H9 (cell line): ENCODE measurements at places on chromosomes 11 and 22.

DNA sequence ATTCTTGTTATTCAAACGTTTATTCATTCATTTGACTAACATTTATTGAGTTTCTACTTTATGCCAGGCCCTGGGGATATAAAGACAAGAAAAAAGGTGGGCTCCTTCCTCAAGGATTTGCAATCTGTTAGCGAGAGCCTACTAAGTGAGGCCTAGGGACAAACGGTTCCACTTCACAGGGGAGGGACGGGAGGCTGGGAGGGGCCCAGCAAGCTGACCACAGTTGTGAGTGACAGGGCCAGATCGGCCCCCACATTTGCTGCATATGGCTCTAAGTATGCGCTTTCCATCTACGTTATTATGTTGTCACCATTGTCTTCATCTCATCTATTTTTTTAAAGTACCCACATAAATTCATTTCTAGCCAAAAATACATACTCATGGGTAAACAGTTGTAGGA lies 271.1 kb downstream of the BUD13 start:
- no peak for DNase-seq

GRCh38 chr22:33831207-33831606 lies 89.1 kb downstream of the LARGE1 start:
- no peak for DNase-seq

DNA sequence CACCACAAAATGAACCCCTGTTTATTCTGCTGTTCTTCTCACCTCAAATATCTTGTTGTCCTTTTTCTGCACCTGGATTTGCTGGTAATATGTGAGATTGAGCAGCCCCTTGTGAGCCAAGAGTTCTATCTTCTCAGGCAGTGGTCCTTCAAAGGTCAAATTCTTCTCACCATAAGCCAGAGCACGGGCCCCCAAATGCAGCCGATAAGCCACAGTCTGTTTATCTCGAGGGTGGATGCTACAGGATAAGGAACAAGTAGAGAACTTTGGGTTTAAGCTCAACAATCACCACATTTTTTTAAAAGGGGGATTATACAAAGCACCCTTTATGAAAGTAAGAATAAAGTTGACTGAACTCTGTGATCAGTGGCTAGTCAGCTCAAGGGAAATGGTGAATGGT lies 15.8 kb downstream of the TBRG1 start:
- no peak for DNase-seq

DNA sequence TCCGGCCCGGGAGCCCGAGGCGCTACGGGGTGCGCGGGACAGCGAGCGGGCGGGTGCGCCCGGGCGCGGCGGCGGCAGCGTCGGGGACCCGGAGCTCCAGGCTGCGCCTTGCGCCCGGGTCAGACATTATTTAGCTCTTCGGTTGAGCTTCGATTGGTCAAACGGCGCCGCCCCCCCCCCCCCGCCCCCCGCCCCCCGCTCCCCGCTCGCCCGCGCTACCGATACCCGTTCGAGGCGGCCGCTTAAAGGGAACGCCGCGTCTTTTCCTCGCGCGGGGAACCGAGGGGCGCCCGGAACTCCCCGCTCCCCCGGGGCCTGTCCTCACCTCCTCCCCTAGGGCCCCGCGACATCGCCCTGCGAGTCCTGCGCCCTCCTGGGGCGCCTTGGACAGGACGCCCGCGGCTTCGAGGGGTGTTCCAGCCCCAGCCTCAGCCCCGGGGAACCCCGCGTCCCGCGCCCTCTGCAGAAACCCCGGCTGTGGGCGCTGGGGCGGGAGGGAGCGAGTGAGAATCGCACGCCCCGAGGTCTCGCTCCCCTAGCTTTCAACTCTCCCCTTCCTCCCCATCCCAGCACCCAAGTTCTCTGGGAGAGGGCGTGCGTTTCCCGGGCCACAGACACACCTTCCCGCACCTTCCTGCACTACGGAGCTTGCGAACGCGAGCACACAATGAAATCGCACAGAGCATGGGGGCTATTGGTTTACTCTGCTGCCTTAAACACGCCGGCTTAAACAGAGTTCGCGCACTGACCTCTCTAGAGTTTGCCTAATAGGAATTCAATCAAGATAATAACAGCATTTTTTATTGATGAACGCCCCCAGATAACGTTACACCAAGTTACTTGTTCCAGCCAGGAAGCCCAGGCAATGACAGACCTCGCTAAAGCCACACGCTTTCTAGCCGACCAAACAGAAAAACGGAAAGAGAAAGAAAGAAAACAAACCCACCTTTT lies at the start of gene BDNF:
Gene BDNF (minus strand): TSS at position 105 of the 951 bp plus-strand sequence. CDS start 41,891 bp downstream, outside the sequence.
- DNase-seq: peak; percentile 58

GRCh38 chr11:70526116-70527045 lies 128.1 kb downstream of the CTTN start:
- DNase-seq: no peak

DNA sequence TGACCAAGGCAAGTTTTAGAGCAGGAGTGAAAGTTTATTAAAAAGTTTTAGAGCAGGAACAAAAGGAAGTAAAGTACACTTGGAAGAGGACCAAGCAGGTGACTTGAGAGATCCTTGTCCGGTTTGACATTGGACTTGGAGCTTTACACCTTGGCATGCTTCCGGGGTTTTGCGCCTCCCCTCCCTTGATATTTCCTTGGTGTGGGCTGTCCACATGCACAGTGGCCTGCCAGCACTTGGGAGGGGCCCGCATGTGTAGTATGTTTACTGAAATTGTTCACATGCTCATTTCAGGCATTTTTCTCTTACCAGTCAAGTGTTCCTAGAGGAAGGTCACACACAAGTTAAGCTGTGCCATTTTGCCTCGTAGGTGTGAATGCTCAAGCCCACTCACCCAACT lies 19.0 kb upstream of the THRSP start:
- no peak for DNase-seq

DNA sequence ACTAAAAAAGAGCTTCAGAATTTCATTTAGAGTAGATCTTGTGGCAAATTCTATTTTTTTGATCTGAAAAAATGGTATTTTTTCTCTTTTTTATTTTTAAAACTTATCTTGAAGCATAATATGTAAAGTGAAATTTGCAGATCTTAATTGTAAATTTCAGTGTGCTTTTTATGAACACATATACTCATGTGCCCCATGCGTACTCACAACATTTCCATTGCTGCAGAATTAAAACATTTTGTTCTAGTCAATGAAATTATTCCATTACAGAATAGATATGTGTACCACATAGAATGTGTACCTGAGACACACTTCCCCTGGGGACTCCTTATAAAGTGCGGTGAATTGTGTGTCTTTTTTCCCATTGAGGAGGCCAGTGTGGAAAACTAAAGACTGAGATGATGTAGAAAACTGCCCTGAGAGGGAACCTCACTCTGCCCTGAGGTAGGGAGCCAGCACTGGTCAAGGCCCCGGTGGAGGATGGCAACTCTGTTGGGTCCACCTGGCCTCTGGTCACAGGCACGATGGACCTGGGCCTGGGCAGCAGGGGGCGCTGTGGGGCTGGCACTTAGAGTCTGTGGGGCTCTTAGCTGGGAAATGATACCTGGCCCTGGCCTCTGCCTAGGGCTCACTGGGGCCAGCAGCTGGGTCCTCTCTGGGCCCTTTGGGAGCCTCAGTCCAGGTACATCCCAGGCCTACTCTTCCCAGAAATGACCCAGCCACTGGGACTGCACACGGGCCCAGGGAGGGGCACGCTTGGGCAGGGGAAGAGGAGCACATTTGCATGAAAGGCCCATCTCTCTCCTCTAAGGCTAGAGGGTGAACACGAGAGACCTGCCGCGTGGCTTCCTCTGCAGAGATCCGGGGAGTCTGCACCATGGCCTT lies 77.9 kb upstream of the TOP3B start:
- DNase-seq: peak; percentile 86

GRCh38 chr11:133840479-133840941 lies 4.8 kb downstream of the SPATA19 start:
- no peak for DNase-seq

DNA sequence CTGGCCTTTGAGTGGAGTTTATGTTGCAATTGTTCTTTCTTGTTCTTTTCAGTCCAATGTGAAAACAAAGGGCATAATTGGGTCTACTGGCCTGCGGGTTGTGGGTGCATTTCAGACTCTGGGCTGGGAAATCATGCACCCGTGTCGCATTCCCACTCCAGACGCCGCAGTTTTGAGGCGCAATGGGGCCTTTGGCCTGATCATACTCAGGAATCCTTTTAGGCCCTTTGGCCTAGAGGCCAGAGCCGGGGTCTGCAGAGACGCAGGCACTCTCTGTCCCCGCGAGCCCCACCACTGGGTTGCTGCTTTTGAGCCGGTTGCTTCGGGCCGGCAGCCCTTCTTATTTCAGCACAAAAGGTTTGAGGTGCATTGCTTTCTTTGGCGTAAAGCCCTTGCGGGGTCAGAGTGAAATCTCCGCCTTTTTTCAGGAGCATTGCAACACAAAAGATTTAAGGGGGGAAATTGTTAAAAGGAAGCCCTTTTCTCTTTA lies 48.4 kb upstream of the DBX1 start:
- peak; percentile 57 for DNase-seq

GRCh38 chr11:58647866-58648265 lies 25.4 kb downstream of the CNTF start:
- no peak for DNase-seq

GRCh38 chr11:14622223-14622954 lies 21.2 kb upstream of the PDE3B start:
- no peak for DNase-seq

DNA sequence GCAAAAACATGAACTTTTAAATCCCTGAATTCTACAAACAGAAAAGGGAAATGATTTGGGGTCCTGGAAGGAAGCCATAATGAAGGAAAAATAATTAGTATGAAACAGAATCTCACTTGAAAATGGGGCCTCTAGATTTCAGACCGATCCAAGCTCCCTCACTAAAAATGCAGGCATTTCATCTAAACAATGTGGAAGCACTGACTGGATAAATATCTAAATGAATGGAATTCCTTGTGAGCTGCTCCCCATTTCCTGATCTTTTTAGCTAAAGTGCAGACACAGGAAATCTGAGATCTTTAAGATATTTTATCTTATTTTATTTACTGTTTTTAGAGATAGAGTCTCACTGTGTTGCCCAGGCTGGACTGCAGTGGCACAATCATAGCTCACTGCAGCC lies 1255.8 kb downstream of the LRRC4C start:
- no peak for DNase-seq

- DNase-seq: no peak
Measured at GRCh38 chr11:86990515-86990914, 35.3 kb upstream of the FZD4 start.

DNA sequence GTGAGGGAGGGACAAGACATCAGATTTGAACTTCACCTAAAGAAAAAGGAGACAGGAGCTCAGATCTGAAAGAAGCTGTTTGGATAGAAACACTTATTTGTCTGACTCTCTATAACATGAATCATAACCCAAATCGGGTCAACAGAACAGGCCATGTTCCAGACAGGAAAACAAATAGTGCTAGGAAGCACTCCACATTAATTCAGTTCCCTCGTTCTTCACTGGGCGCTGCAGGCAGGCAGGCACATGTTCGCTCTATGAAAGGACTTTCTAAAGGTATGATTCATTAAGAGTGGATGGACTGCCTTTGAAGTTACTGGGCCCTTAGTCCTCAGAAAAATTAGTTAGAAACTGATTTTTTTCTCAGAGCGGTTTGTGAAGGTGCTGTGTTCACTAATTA lies 137.5 kb upstream of the TRPC6 start:
- DNase-seq: no peak

DNA sequence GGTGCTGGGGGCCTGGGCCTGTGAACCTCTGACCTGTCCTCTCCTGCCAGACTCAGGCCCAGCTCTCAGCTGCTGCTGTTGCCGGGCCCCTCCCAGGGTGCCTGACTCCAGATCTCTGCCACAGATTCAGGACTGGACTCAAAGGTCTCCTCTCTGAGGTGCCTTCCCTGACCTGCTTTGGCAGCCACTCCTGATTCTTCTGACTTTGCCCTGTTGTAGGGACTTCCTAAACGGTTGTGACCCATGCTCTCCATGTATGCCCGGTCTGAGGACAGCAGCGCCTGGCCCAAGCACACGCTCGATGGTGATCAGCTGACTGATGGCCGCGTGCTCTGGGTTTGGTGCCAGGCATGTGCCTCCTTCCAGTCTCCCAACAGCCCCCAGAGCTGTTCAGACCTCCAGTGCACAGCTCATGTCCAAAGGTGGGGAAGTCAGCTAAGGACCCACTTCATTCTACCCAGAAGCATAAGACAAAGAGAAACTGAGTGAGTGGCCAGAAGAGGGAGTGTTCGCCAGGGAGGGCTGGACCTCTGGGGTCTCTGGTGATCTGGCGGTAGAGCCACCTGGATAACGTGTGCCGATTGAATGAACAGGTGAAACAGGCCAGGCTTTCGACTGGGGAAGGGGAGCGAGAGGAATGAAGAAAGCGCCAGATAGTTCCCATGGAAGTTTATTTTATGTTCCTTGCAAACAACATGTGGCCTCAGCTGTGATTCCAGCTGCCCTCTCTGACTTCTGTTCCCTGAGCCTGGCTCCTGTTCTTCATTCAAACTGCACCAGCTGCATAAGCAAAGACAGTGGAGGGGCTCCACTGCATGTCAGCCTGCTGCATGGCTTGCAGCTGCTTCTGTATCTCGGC lies 8.1 kb upstream of the TOP3B start:
- DNase-seq: no peak

- DNase-seq: no peak
Measured at GRCh38 chr11:29251738-29252137, 765.1 kb downstream of the KCNA4 start.

GRCh38 chr11:64164392-64165312 lies 1.3 kb downstream of the MACROD1 start:
- DNase-seq: peak; percentile 57

DNA sequence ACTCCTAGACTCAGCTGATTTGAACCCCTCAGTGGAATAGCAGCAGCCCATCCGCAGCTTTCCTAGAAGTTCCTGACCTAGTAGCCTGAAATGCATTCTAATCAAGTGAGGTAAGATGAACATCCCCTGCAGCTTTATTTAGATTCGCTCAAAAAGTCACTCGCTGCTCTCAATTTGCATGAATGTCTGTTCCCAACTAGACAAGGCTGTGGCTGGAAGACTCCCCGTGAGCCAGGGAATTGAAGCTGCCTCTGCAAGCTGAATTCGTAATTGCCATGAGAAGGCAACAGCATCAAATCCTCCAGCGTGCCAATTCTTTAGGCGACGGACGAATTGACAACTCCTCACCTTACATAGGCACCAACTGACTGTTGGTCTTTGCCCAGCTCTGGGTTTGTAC lies 17.1 kb upstream of the SCN3B start:
- DNase-seq: no peak

- no peak for DNase-seq
Measured at GRCh38 chr11:77568916-77569675, 20.7 kb upstream of the AQP11 start.

GRCh38 chr11:128057786-128058395 lies 529.5 kb downstream of the ETS1 start:
- DNase-seq: no peak

GRCh38 chr11:92946707-92947106 lies 22.7 kb upstream of the MTNR1B start:
- no peak for DNase-seq

DNA sequence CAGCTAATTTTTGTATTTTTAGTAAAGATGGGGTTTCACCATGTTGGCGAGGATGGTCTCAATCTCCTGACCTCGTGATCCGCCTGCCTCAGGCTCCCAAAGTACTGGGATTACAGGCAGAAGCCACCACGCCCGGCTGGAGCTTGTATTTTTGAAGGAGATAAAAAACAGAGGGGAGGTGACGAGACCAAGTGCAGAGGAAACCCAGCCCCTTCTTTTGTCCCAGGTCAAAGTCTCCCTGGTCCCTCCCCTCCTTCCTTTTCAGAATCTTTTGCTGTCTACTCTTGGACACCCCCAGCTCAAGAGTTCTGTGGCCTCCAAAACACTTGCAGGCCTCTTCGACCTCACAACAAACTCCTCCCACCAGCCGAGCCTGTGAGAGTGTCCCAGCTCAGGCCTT lies 12.2 kb upstream of the TMEM184B start:
- DNase-seq: no peak

GRCh38 chr22:42320443-42321416 lies 50.3 kb upstream of the TCF20 start:
- DNase-seq: no peak
